ENCODE measurements at places on chromosomes 4 and X.

GRCh38 chr4:172871381-172871780, 297.2 kb upstream of the GALNT7 start:
- DNase-seq: no peak

GRCh38 chr4:86924811-86925210, 10.0 kb upstream of the AFF1 start:
- DNase-seq: no peak

GRCh38 chr4:107902715-107903114, 28.6 kb upstream of the CYP2U1 start:
- DNase-seq: no peak

- DNase-seq: no peak
These were observed 1.0 kb upstream of the PLA2G12A start for GRCh38 chr4:109730619-109731545.

- no peak for DNase-seq
These were observed 729 bp downstream of the CXCL11 start for GRCh38 chr4:76035141-76035540.

DNA sequence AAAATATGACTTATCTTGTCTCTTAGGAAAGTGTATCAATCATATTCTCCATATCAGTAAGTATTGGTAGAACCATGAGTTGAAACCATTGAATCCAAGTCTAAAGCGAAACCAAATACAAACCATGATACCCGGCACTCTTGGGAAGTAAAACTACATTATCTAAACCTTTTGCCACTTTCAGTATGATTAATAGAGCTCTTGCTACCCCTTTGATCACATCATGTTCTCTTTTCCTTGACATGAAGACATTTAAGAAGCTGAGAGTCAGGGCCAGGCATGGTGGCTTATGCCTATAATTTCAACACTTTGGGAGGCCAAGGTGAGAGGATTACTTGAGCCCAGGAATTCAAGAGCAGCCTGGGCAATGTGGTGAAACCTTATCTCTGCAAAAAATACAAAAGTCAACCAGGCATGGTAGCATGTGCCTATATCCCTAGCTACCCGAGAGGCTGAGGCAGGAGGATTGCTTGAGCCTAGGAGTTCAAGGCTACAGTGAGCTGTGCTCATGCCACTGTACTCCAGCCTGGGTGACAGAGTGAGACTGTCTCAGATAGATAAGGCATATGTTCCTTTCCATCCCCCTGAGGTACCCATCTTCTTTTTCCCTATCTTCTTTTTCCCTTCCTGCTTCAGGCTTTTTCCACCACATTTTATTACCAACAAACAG, 45.4 kb downstream of the CEP135 start:
- peak; percentile 75 for DNase-seq

GRCh38 chr4:147980586-147980985, 248.7 kb downstream of the ARHGAP10 start:
- DNase-seq: no peak

- no peak for DNase-seq
These were observed 20.4 kb upstream of the ATXN3L start for GRCh38 chrX:13340182-13340791.

DNA sequence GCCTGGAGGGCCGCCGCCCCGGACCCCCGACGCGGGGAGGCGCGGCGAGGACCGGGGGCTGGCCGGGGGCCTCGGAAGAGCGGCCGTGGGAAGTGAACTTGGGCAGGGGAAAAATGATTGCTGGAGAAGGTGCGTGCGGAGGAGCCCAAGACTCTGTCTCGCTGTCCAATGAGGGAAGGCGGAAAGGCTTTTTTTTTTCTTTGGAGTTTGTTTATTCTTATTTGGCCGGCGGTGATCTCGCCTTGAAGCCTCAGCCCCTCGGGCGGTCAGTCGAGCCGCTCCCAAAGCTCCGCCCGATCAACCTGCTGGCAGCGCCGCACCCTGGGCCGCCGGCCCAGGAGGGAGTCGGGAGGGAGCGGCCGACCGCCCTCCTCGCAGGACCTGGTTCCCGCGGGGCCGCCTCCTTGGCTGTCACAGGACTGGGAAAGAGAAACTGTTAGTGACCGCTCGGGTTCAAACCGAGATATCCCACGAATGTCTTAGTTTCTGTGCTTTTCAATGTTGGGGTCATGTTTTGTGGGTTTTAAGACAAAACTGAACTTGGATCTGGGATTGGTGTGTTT, 2.5 kb downstream of the CPEB2 start:
- peak; percentile 58 for DNase-seq

GRCh38 chr4:159137176-159137575, 34.3 kb downstream of the RAPGEF2 start:
- DNase-seq: no peak

DNA sequence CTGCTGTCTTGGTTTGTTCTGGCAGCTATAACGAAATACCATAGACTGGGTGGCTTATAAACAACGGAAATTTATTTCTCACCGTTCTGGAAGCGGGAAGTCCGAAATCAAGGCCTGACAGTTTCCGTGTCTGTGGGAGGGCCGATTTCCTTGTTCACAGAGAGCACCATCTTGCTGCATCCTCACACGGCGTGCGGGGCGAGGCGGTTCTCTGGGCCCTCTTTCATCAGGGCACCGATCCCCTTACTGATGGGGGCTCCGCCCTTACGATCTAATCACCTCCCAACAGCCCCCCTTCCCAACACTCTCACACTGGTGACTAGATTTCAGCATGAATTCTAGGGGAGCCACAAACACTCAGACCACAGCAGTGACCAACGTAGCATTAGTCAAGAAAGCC, 578.3 kb upstream of the FAT1 start:
- no peak for DNase-seq

DNA sequence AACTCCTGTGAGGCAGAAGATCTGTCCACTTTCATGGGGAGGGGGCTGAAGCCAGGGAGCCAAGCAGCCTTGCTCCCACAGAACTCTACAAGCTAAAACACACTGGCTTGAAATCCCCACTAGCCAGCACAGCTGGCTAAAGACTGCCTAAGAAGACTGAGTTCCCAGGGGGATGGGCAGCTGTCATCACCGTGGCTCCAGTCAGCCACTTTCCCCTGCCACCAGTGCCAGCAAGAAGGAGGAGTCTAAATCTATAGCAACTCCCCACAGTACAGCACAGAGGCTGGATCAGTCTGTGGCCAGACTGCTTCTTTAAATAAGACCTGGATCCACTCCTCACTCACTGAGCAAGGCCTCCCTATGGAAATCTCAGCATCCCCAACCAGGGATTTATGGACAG, 308.6 kb downstream of the FAM47B start:
- DNase-seq: no peak

GRCh38 chrX:72312311-72312940, 6.7 kb upstream of the CITED1 start:
- DNase-seq: no peak

DNA sequence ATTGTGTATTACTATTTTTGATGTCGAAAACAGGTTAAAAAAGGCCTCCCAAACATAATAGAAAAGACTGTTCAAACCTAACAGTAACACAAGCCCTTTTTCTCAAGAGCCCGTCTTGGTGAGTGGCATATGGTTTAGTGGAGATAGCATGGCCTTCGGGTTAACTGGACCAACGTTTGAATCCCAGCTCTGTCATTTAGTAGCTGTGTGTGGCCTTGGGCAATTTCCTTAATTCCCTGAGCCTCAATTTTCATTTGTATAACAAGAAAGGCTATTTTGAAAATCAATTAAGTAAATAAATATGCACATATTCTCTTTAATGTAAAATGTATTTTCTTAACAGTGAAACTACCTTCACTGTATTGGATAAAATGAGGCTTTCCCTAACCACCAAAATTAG, 62.3 kb downstream of the HELT start:
- no peak for DNase-seq

DNA sequence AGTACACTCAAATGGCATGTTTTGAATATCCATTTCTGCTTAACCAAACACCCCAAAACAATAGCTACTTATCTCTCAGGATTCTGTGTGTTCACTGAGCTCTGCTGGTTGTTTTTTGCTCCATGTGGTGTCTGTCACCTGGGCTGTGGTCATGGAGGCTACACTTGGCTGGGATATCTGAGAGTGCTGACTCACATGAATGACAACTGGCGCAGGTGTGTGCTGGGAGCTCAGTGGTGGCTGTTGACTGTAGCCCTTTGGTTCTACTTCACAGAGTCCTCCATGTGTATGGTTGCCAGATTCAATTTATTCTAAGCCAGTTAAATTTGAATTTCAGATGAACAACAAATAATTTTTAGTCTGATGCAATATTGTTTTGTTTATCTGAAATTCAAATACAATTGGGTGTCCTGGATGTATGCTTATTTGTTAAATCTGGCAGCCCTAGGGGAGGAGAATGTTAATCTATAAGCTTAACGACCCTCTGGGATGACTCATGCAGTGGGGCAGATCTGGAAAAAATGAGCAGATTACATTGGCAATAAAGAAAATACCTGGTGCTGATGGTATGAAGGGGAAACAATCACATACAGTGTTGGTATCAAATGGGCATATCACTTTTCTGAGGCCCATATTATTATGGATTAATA, 28.2 kb upstream of the TCEAL4 start:
- DNase-seq: no peak

- peak; percentile 32 for DNase-seq
These were observed 644.1 kb downstream of the MID1IP1 start for GRCh38 chrX:39445336-39445735.

- DNase-seq: peak; percentile 66
These were observed 109.1 kb upstream of the TBL1X start for GRCh38 chrX:9355739-9356138.

GRCh38 chr4:135838889-135839288, 1637.3 kb upstream of the PABPC4L start:
- no peak for DNase-seq

- DNase-seq: no peak
These were observed 147.0 kb upstream of the LEF1 start for GRCh38 chr4:108315694-108316093.

GRCh38 chrX:153539171-153539978, 21.9 kb downstream of the ATP2B3 start:
- peak; percentile 71 for DNase-seq

GRCh38 chrX:141468940-141469339, 115.6 kb downstream of the SPANXA1 start:
- no peak for DNase-seq

DNA sequence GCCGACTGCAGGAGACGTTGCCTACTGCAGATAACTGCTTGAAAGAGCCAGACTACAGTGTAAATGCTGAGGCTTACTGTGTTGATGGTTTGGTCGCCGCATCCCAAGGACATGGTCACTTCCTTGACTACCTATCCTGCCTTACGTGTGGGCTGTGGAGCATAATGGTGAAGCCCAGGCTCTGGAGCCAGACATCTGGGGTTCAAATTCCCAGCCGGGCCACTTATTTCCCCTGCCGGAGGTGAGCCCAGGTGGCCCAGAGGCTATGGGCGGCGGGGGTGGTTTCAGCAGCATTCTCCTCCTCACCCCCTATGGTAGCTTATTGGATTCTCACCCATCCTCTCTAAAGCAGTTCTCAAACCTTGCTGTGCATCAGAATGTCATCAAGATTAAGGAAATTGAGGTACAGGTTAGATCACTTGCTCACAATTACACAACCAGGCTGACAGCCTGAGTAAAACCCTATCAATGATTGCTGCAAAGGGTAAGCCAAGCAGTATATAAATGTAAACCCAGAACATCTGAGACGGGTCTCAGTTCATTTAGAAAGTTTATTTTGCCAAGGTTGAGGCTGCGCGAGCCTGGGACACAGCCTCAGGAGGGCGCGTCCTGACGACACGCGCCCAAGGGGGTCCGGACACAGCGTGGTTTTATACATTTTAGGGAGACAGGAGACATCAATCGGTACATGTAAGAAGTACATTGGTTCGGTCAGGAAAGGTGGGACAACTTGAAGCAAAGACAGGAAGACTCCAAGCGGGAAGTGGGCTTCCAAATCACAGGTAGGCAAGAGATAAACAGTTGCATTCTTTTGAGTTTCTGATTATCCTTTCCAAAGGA, 48.5 kb downstream of the EVC start:
- no peak for DNase-seq

- peak; percentile 29 for DNase-seq
These were observed 1.6 kb downstream of the FAM13A start for GRCh38 chr4:89055157-89056080.

DNA sequence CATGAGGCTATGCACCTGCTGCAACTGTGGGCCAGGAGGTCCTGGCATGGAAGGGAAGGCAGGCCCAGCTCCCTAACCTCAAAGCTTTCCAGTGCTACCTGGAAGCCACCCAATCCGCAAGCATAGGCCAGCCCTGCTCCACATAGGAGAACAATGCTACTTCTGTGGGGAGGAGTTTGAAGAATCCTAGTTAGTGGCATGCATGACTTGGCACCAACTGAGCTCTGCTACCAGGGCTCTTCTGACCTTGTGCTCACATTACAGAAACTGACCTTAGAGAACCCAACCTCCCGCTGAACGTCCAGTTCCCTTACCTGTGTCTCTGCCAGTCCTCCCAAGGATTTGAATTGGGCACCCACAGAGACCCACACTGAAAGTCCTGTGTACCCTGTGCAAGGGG, 58.8 kb downstream of the USP46 start:
- no peak for DNase-seq

Data from activated CD4-positive, alpha-beta T cell treated with anti-CD3 and anti-CD28 coated beads, Interleukin-2, Interleukin-6, amounts not matched to agents 100 ng/mL and 50 ng/mL, durations not matched to agents 16 hours and 8 hours (primary cell).